ENCODE measurements at places on chromosomes 3 and 15. TPM values are rescaled to one million over a fixed set of nuclear protein-coding genes. Genes with fewer than 3 reads are reported as not detected.

Gene PDE8A
- total RNA-seq: 31.6 TPM

Gene ADAMTS9
- 142 TPM for total RNA-seq

DNA sequence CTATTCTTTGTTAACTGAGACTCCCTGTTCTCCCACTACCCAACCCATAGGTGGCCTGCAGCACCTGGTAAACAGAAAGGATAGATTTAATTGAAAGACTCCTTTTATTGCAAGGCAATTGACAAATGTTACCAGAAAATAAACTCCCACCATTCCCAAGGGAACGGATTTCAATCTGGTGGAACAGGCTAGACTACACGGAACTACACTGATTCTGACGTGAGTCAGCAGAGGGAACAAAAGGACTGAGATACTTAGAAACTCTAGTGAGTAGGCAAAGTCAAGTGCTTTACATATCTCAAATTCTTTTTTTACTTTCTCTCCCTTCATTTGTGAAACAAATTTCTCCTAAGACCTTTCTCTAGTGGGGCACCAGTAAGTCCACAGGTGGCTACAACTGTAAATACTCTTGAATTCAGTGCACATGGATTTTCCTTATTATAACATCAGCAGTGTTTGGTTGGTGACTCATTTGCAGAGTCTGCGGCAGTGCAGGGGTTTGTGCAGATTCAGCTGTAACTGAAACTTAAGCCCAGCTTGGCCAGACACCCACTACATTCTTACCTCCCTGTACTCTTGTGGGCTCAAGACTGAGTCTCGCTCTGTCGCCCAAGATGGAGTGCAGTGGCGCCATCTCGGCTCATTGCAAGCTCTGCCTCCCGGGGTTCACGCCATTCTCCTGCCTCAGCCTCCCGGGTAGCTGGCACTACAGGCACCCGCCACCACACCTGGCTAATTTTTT lies 34.3 kb upstream of the PLSCR2 start:
- no peak for DNase-seq
- H3K36me3 ChIP-seq: no peaks in the 10 kb centered on the region
- no peak overlapping the region for H3K27ac ChIP-seq
- no peak overlapping the region for H3K4me3 ChIP-seq

DNA sequence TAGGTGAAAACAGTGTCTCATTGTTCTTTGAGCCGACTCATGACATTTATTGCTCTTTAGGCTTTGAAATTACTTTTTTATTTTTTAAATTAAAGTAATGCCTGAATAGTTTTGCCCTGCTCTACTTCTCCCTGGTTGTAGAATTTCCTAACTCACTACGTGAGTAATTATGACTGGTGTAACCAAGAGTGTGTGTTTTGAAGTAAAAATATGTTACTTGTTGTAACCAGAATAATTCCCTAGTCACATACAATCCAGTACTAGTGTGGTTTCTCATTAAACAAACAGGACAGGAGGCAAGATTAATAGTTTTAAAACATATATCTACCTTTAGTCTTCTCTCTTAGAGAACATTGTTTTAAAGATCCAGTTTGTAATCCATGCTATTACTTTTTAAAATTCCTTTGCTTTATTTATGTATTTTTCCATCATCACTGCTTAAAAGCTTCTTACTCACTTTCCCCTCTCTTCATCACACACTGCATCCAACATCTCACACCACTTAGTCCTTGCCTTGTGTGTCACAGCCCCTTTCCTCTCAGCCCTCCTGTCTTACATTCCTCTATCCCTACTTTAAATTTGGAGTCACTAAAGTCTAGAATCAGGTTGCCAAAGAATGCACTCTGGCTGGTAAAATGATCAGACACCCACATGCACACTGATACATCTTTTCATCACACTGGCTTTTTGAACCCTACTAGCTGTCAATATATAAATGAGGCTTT lies 219.7 kb downstream of the WNT5A start:
- H3K27ac ChIP-seq: no peak overlapping the region
- no peaks in the 10 kb centered on the region for H3K27me3 ChIP-seq
- no peak overlapping the region for H3K4me3 ChIP-seq
- H3K4me1 ChIP-seq: peaks cover 6% of the 10 kb centered on the region
- H3K36me3 ChIP-seq: no peaks in the 10 kb centered on the region

- peak overlapping the region; percentile 51 for H3K27ac ChIP-seq
- no peaks in the 10 kb centered on the region for H3K27me3 ChIP-seq
- no peak overlapping the region for H3K4me3 ChIP-seq
- peaks cover 16% of the 10 kb centered on the region for H3K4me1 ChIP-seq
Observed at GRCh38 chr3:188077160-188077799, 76.7 kb upstream of the LPP start.

DNA sequence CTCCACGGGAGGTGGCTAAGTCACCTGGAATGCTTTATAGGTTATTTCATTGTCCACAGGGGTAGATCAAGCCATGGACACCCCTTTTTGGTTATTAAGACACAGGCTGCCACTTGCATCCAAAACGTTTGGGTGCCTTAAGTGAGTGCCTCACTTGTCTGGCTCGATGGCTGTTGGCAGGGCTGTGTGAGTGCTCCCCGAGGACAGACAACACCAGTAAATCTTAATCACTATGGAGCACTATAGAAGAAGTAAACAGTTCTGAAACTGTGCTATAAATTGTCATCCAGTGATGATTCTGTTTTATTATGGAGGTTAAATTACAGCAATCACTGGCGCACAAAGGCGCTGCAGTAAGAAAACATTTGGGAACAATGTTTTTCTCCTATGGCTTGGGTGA lies 215.5 kb downstream of the CACNA2D3 start:
- H3K27me3 ChIP-seq: no peaks in the 10 kb centered on the region
- no peaks in the 10 kb centered on the region for H3K36me3 ChIP-seq
- H3K27ac ChIP-seq: no peak overlapping the region
- no peak overlapping the region for H3K4me3 ChIP-seq

DNA sequence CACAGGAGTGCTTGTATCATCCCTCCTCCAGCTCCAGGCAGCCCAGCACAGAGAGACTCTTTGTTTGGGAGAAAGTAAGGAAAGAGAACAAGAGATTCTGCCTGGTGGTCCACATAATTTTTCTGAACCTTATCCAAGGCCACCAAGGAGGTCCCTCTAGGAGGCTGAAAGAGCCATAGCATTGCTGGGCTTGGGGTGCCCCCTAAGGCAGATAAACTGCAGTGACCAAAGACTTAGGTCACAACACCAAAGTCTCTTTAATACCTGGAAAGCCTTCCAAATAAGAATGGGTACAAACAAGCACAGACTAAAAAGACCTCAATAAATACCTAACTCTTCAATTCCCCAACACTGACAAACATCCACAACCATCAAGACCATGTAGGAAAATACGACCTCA lies 310.2 kb upstream of the PPP2R3A start:
- no peaks in the 10 kb centered on the region for H3K36me3 ChIP-seq
- DNase-seq: no peak
- H3K27ac ChIP-seq: no peak overlapping the region

DNA sequence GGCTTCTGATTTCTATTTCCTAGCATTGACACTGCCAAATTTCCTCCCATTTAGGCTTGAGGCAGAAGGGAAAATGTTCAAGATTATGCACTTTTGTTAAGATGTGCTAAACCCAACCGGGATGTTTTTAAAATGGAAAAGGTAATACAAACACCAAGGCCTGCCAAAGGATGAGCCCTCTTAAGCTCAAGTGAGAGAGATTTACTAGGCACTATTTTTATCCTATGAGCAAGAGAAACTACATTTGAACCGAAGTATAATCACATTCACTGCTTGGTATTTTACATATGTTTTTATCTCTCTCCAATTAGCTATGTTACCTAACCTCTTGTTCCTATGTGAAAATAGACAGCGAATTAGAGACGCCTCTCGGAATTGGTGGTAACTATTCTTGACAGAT lies 295.8 kb downstream of the GABRB3 start:
- H3K36me3 ChIP-seq: no peaks in the 10 kb centered on the region
- no peaks in the 10 kb centered on the region for H3K4me1 ChIP-seq
- no peak for DNase-seq
- H3K4me3 ChIP-seq: no peak overlapping the region
- H3K27ac ChIP-seq: no peak overlapping the region

- no peak overlapping the region for H3K4me3 ChIP-seq
- no peaks in the 10 kb centered on the region for H3K36me3 ChIP-seq
- H3K4me1 ChIP-seq: no peaks in the 10 kb centered on the region
- H3K27ac ChIP-seq: no peak overlapping the region
- peaks cover 16% of the 10 kb centered on the region for H3K27me3 ChIP-seq
Observed at GRCh38 chr15:80208758-80209734, 43.0 kb downstream of the CTXND1 start.

DNA sequence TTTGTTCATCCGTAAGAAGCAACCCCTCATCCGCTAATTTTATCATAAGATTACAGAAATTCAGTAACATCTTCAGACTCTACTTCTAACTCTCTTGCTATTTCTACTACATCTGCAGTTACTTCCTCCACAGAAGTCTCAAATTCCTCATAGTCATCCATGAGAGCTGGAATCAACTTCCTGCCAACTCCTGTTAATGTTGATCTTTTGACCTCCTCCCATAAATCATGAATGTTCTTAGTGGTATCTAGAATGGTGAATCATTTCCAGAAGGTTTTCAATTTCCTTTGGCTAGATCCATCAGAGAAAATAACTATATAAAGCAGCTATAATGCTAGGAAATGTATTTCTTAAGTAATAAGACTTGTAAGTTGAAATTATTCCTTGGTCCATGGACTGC lies 115.1 kb downstream of the TAFA4 start:
- no peak overlapping the region for H3K4me3 ChIP-seq
- H3K4me1 ChIP-seq: no peaks in the 10 kb centered on the region
- no peaks in the 10 kb centered on the region for H3K27me3 ChIP-seq
- DNase-seq: no peak
- H3K27ac ChIP-seq: no peak overlapping the region

- H3K36me3 ChIP-seq: no peaks in the 10 kb centered on the region
- no peaks in the 10 kb centered on the region for H3K27me3 ChIP-seq
- peaks cover 32% of the 10 kb centered on the region for H3K4me1 ChIP-seq
- no peak overlapping the region for H3K27ac ChIP-seq
Observed at GRCh38 chr3:195080125-195080524, 190.8 kb downstream of the XXYLT1 start.
